Activated T-cell treated with anti-CD3 and anti-CD28 coated beads for 4 hours (primary cell): ENCODE measurements at places on chromosomes 1 and 21.

- DNase-seq: no peak
Measured at GRCh38 chr1:162485236-162485635, 12.4 kb upstream of the UHMK1 start.

- DNase-seq: no peak
Measured at GRCh38 chr1:59520194-59520593, 223.3 kb downstream of the FGGY start.

DNA sequence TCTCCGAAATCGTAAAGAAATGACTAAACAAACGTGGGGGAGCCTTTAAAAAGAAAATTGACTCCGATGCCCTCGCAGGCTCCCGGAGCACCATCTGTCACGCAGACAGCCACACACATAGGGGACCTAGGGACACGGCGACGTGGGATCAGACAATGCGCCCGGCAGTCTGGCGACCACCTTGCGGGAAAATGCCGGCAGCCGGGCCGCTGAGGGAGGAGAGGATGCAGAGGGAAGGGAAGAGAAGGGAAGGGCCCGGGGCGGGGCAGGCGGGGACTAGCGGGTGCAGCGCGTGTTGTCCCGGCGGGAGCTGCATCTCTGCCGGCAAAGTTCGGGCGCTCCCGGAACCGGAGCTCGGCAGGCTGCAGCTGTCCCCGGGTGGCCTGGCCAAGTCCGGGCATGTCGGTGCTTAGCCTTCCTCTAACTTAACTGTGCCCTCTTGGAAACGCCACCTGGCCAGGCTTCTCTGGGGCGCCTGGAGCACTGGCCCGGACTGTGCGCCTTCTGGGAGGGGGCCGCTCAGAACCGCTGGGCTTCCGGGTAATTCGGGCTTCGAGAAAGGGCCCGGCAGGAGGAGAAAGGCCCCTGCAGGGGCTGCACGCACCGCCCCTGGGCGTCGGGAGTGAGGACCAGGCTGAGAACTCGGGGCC lies 1.8 kb downstream of the NHLH2 start:
- no peak for DNase-seq

DNA sequence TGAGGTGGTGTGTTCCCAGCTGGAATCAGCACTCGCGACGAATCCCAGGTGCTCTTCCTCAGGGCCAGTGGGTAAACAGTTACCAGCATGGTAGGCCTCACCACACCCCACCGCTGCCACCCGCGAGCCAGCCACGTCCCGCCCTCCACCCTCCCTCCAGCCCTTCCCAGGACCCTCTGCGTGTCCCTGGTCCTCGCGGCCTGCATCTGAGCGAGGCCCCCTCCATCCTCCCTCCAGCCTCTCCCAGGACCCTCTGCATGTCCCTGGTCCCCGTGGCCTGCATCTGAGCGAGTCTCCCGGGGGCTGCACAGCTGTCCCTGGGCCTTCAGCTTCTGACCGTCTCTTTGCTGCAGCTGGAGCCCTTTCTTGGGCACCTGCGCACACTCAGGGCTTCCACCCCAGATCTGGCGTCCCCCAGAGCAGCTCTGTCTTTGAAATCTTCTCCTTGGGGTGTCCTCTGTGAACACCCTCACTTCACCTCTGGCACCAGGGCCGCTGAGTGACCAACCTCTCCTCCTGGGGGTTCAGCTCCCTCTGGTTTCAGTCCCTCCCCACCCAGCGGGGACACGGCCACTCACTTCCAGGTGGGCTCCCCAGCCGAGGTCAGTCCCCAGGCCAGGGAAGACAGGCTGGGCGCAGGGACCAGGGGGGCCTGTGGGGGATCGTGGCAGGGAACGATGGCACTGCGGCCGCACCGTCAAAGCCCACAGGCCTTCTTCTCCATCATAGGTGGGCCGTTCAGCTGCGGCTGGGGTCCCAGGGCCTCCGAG lies 57.8 kb upstream of the COL6A2 start:
- no peak for DNase-seq

DNA sequence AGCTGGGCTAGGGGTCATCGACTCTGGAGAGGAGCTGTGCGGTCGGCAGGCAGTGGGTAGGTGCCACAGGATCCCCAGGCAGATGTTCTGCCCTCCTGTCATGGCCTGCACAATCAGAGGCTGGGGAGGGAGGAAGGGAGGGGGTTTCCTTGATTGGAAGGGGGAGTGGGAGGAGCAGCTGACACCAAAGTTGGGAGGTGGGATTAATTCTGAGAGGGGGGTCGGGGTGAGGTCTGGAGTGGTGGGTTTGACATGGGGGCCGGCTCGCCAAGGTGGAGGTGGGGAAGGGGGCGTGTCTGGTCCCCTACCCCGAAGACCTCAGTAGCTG lies 651 bp upstream of the HPCA start:
- no peak for DNase-seq
